ENCODE measurements at places on chromosomes 3 and 15.

DNA sequence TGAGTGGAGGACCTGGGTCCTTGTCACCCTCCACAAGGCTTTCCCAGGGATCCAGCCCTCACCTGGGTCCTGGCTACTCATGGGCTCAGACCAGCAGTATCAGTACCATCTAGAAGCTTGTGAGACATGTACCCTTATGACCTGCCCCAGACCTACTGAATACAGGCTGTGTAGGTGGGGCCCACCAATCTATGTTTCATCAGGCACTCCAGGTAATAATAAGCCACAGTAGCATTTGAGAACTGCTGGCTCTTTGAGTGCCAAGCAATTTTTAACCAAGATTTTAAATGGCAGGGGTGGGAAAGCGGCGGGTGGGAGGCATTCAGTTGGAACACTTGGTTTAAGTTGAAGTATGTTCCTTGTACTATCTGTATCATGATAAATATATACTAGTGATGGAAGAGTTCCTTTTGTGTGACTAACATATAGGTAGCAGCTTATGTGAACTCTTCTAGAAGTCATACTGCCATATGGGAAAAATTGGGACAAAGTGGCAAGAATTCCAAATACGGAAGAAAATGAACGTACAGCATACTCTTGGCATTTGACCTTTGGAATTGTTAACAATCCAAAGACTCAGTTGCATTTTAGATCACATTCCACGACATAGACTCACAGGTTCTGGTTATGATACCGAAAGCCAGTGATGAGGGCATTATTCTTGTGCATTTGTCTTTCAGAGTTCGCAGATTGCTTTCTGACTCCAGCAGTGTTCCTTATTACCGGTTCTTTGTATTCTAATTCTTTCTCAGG is 190.4 kb downstream of the GHSR start:
- no peak for DNase-seq

- no peak for DNase-seq
These were observed 77.2 kb upstream of the FGF12 start for GRCh38 chr3:192804502-192804901.

DNA sequence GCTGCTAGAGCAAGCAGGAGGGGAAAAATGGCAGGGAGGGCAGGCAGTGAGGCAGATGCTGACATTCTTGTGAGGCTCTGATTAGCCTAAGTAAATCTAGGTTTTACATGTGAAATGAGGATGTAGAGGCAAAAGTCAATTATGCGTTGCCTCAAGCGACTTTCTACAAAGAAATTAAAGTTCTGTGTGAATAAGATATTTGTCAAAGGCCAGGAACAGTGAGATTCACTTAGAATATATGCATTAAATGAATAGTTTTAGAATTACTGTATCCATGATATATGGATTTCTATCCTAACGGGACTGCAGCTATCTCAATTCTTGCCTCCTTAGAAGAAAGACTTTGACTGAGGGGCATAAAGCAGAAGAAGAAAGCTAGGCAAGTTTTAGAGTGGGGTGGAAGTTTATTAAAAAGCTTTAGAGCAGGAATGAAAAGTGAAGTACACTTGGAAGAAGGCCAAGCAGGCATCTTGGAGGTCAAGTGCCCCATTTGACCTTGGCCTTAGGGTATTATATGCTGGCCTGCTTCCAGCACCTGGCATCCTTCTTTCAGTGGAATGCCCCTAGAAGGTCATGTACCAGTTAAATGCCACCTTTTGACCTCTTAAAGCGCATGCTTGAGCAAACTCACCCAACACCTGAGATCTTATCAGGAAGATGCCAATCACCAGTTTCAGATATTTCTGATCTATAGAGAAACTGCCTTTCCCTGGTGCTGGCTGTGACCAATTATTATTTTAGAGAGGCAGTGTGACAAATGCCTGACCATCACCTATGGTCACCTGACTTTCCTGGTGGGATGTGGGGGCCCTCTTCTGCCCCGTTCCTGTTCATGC is 38.2 kb downstream of the OSTN start:
- DNase-seq = no peak

DNA sequence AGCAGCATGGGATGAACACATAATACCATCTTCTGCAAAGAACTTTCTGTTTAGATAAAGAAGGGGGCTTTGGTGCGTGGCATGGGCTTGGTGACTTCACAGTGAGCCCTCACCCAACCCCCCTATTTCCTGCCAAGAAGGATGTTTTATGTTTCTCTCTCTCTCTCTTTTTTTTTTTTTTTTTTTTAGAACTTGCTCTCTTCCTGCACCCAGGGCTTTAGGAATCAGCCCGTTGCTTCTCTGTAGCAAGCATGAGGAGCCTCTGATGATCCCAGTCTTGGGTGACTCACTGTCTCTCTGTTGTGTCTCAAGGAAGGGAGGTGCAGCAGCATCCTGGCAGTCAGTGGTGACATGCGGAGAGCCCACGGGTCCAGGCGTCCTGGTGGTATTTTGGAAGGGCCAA is 49.1 kb downstream of the CCK start:
- DNase-seq = no peak

- DNase-seq = no peak
These were observed 195.4 kb downstream of the SUCLG2 start for GRCh38 chr3:67458896-67459530.

Measured in AML-193 (cell line).